ENCODE measurements at places on chromosomes 6 and 20.

DNA sequence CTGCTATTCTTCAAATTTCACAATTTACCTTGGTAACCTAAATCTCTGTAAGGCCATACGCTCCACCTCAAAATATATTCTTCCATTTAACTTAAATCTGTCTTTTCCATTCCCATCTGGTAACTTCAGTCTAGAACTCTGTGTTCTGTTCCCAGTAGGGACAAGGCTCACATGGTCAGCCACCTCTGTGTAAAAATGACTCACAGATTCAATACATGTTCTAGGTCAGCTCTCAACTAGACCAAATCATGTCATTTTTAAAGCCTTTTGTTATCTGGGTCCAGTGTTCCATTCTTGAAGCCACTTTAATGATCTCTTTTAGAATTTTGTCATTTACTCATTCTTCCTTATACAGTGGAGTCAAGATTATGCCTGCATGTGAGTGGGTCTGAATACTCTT, 315.6 kb upstream of the CITED2 start:
- no peak for DNase-seq

- DNase-seq, result no peak
Observed at GRCh38 chr6:42010185-42010891, 40.0 kb upstream of the TAF8 start.

- DNase-seq, result no peak
Observed at GRCh38 chr6:73400656-73401055, 6.0 kb downstream of the DDX43 start.

GRCh38 chr6:35019171-35019570, 122.0 kb downstream of the TCP11 start:
- no peak for DNase-seq

- DNase-seq, result no peak
Observed at GRCh38 chr20:11098888-11099287, 425.1 kb upstream of the JAG1 start.

DNA sequence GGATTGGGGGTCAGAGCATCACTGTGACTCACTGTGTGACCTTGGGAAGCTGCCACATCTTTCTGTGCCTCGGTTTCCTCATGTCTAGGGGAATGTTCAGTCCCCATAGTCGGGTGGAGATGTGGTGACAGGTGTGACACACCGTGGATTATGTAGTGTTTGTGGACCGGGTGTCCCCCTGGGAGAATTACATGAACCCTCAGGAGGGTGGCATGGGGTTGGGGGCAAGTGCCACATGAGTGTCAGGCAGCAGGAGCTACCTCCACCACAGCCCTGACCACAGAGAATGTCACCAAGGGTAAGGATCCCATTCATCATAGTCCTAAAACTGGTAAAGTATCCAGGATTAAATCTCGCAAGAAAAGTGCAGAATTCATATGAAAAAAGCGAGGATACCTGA, 23.2 kb downstream of the SUN5 start:
- DNase-seq, result no peak

DNA sequence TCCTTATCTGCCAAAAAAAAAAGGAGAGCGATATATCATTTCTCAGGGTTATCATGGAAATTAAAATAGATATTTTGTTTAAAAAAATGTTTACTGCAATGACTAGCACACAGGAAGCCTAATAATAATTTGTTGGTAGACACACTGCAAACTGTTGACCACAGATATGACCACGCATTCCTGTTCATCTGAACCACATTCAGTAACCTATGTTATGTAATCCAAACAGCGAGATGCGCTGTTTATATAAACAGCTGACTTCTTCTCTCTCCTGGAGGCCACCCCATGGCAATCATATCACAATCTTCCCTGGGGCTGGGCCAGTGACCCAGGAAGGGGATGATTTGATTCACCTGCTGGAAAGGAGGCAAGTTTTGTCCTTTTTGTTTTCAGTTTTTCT, 129.3 kb upstream of the UST start:
- no peak for DNase-seq

- no peak for DNase-seq
Observed at GRCh38 chr6:111353912-111354462, 129.0 kb downstream of the REV3L start.

DNA sequence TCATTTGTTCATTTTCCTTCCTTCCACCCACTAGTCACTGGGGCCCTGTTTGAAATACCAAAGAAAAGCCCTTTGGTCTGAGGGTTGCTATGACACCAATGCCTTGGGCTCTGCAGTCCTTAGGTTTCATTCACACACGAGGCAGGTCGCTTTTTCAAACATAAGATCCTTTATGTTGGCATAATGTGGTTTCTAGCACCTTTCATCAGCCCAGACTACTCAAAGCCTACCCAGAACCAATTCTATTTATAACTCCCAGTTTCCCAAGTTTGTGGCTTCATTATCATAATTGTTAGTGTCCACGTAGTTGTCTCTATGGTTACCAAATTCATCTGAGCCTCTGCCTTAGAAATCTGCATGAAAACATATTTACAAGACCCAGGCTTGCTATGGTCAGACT, 6.6 kb upstream of the TP53RK start:
- no peak for DNase-seq

DNA sequence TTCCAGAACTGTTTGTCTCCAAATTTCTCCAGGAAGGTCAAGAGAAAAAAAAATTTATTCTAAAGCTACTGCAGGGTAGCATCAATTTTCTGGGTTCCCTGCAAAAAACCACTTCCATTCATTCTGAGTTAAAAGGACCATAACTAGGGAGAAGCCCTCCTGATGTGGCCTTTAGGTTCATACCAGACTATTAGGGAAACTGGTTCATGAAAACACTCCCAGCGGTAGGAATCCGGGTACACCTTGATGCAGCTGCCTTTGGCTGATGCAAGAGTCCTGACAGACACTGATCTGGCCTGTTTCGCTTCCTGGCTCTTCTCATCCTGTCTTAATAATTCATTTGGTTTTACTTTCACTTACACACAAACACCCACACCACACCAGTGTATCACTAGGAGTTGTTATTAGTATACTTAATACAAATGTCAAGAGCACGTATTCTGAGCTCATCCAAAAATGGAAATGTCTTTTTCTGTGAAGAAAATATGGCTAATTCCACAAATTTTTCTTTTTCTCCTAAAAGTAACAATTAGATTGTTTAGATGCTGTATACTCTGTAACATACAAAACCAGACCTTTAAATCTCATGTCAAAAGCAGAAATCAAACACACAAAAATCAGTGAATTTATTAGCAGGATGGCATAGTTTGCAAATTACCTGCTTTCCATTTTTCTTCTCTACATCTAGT, 38.4 kb upstream of the ARHGAP18 start:
- no peak for DNase-seq

DNA sequence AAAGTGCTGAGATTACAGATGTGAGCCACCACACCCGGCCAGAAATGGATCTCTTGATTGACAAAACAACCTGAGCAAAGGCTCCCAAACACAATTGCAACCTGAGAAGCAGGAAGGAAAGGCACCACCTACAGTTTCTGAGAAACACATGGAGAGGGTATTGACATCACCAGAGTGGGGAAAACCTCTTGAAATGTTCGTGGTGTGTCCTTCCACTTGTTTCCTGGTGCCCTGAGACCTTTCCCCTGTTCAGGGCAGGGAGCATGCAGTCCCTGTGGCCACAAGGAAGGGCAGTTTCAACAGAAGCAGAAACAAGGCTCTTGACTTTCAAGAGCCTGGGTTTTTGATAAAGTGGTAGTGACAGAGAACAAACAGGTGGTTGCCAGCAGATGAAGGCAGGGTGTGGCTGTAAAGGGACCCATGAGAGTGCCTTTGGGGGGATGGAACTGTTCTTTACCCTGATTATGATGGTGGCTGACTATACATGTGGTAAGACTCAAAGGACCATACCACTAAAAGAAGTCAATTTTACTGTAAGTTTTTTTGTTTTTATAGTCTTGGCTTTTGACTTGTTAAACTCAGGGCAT, 3.2 kb upstream of the BPIFA1 start:
- DNase-seq, result no peak

- DNase-seq, result peak; percentile 59
Observed at GRCh38 chr20:36153736-36154699, 522 bp upstream of the EPB41L1 start.

GRCh38 chr6:37230104-37230503, 27.5 kb upstream of the TBC1D22B start:
- no peak for DNase-seq

DNA sequence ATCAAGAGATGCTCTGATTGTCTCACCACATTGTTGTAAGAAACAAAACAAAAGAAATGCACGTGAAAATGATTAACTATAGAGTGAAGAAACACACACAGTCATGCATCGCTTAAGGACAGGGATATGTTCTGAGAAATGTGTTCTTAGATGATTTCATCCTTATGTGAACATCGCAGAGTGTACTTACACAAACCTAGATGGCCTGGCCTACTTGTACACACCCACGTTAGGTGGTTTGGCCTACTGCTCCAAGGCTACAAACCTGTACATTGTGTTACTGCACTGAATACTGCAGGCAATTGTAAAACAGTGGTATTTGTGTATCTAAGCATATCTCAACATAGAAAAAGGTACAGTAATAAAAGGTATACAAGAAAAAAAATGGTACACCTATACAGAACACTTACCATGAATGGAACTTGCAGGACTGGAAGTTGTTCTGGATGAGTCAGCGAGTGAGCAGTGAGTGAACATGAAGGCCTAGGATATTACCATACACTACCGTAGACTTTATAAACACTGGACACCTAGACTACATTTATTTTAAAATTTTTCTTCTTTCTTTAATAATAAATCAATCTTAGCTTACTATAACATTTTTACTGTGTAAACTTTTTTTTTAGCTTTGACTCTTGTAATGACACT, 48.6 kb downstream of the FKBP5 start:
- no peak for DNase-seq

DNA sequence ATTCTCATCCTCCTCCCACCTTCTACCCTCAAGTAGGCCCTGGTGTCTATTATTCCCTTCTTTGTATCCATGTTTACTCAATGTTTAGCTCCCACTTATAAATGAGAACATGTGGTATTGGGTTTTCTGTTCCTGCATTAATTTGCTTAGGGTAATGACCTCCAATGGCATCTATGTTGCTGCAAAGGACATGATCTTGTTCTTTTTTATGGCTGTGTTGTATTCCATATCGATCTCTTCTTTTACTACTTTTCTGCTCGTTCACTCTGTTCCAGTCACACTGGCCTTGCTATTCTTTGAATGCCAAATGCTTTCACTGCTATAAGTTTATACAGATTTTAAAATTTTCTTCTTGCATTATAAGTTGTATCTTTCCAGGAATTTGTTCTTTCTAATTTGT, 57.7 kb downstream of the RSPH3 start:
- no peak for DNase-seq

DNA sequence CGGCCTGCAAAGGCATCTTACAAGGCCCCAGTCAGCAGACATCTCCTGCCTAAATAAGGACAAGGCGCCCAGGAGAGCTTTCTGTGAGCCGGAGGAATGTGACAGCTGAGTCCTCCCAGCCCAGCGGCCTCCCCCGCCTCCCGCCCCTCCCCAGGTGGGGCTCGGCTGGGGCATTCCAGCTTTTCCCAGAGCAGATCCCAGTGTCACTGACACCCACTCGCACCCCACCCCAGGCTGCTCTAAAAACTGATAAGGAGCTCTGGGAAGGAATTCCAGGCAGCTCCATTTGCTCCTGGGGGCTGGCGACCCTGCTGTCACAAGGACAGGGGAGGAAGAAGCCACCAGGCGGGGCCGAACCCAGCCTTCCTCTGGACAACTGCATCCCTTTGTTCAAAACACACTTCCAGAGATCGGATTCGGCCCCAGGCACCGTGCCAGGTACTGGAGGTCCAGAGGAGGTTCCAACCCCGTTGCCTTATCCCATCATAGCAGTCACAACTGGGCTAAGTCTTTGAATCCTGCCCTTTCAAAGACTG, 49.7 kb downstream of the JPH2 start:
- DNase-seq, result peak; percentile 12

DNA sequence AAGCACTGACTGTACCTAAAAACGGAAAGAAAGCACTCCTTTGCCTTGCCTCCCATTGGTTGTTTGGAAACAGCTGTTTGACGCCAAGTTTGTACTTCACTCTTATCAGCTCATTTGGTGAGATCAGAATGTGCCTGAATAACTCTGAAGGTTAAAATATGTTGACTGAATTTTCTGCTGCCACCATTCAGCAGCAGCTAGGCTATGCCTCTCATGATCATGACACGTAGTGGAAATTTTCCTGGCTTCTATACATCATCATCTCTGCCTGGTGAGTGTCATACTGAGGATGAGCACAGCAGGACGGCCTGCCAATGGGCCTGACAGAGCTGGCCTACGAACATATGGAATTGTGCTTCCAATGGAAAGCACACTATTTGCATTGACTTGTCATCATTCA, 704.9 kb upstream of the CITED2 start:
- no peak for DNase-seq

- no peak for DNase-seq
Observed at GRCh38 chr6:107656401-107656800, 166.5 kb downstream of the SOBP start.

DNA sequence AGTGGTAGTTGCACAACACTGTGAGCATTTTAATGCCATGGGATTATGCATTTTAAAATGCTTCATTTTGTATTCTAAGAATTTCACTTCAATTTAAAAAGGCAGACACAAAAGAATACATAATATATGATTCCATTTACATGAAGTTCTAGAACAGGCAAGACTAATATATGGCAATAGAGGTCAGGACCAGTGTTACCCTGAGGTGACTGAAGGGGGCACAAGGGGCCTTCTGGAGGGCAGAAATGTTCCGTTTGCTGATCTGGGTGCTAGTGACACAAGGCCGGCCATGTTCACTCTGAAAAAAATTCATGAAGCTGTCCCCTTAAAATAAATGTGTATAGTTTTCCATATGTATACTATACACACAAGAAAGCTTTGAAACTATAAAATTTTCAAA, 28.5 kb downstream of the TASP1 start:
- DNase-seq, result no peak

- no peak for DNase-seq
Observed at GRCh38 chr6:167151648-167152047, 6.1 kb downstream of the GPR31 start.

DNA sequence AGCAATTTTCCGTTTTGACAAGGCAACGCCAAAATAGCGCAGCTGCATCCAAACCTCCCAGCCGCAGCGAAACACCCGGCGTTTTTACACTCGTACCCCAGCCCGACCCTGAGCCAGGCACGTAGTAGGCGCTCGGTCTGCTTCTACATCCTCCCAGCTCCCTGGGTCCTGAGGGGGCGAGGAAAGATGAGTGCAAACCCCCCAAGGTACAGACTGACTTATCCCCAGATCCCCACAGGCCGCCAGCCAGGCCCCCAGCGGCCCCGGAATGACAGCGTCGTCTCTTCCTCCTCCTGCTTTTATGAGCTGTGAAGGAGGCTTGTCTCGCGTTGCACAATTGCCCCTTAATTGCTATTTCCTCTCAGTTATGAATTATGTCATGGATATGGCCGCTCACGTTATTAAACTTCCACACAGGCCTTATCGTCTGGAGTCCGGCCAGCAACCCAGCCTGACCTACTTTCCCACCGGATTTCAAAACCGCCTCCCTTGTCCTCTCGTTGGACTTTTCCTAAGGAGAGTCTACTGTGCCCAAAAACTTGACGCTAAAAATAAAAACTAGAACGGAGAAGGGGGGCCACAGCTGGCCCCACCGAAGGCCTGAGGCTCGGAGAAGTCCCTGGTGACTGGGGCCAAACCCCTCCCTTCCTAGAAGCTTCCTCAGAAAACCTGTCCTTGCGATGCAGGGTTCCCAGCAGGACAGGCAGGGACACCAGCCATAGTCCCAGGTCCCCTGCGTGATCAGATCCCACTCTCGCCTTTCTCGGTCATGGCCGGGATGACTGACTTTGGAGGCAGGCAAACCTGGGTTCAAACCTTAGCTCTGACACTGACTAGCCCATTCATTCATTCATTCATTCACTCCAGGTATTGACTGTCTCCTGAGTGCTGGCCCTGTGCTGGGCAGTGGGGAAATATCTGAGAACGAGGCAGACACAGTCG, 130.9 kb upstream of the PTPN1 start:
- DNase-seq, result no peak

- no peak for DNase-seq
Observed at GRCh38 chr20:48049171-48049570, 263.9 kb upstream of the SULF2 start.

Data from progenitor cell of endocrine pancreas (in vitro differentiated cells).